Stimulated activated CD4-positive, alpha-beta T cell treated with anti-CD3 and anti-CD28 coated beads, Interleukin-12 subunit alpha, Interleukin-12 subunit beta, amount 100 ng/mL, for 24 hours (primary cell): ENCODE measurements at places on chromosomes 1 and 21.

- DNase-seq, result no peak
Observed at GRCh38 chr1:178376008-178376407, 120.8 kb downstream of the CLEC20A start.

DNA sequence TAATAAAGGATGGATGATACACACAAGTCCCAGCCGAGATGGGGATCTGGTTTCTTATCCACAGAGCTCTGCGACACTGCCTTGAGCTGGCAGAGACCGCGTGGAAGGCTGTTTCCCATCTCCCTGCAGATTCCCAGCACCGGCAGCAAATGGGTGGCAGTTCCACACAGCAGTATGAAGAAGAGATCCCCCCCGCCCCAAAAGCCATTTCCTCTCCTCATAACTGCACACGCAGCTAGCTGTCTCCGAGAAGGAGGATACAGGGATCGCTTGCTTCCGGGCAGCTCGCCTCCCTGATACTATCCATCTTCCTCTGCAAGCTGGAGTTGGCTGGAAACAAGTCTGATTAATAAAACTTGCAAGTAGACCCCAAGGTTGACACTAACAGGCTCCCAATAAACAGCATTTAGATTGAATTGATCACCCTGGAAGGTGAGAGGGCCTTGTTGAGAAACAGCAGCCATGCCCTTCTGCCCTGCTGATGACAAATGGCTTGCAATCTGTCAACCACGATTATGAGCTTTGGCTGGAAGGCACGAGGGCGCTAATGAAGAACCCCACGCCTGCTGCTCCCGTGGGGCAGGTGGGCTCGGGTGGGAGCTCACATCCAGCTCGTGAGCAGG is 642.3 kb downstream of the AJAP1 start:
- no peak for DNase-seq

GRCh38 chr1:19678931-19679453 is 14.3 kb downstream of the HTR6 start:
- DNase-seq, result no peak

- DNase-seq, result no peak
Observed at GRCh38 chr1:87973896-87974295, 645.2 kb downstream of the LMO4 start.

GRCh38 chr1:183058851-183059502 is 35.8 kb downstream of the LAMC1 start:
- DNase-seq, result no peak

GRCh38 chr1:244858357-244858756 is 6.0 kb downstream of the HNRNPU start:
- no peak for DNase-seq

GRCh38 chr1:208180421-208180820 is 63.8 kb downstream of the PLXNA2 start:
- no peak for DNase-seq

DNA sequence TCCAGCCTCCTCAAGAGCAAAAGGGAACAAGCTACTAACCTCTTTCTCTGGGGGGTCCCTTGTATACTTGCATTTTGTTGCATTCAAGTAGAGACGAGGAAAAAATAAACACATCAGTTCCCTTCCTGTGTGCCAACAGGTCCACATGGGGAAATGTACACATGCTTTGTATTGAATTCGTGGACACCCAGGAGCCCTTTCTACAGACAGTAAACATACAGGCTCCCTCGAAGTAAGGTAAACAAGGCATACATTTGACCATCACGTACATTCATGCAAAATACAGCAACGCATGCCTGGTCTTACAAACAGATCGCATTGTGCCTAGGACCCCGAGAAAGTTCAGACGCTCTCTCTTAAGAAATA is 1.1 kb downstream of the KCND3 start:
- no peak for DNase-seq

DNA sequence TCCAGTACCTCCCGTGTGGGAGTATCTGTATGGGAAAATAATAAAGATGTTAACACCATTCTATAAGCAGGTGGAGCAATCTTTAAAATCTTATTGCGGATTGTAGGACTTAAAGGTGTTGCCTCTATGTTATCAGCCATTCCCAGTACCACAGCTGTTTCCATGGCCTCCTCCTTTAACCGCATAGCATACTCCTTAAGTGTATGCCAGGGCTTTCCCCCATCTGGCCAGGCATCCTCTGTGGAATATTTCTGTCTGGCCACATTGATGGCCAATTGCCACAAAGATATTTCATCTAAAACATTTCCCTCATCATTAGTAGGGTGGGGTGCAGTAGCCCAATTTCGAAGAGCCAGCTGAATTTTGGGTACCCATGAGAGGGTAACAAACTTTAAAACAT is 7.3 kb upstream of the STUM start:
- no peak for DNase-seq

DNA sequence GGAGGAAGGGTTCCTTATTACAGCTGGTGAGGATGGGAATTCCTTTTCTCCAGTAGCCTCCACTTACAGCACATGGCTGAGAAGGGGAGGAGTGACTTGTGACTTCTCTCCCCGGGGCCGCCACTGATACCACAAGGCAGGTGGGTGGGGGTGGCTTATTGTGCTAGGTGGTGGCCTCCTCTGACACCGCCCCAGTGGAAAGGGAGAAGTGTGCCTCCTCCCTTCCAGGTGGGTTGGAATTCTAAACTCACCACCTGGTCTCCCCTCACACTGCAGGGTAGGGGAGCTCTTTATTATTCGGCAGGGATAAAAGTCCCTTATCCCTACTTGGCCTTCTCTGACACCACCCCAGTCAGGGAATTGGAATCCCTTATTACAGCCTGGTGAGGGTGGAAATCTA is 89.5 kb downstream of the CCDC30 start:
- DNase-seq, result no peak

- DNase-seq, result no peak
Observed at GRCh38 chr1:71510725-71511124, 429.9 kb upstream of the ZRANB2 start.

- no peak for DNase-seq
Observed at GRCh38 chr21:42525029-42525581, 11.5 kb downstream of the SLC37A1 start.

- DNase-seq, result no peak
Observed at GRCh38 chr1:12469990-12470389, 148.0 kb downstream of the DHRS3 start.
